ENCODE measurements at places on chromosomes 1 and 21. TPM values are rescaled to one million over a fixed set of nuclear protein-coding genes. Genes with fewer than 3 reads are reported as not detected.

DNA sequence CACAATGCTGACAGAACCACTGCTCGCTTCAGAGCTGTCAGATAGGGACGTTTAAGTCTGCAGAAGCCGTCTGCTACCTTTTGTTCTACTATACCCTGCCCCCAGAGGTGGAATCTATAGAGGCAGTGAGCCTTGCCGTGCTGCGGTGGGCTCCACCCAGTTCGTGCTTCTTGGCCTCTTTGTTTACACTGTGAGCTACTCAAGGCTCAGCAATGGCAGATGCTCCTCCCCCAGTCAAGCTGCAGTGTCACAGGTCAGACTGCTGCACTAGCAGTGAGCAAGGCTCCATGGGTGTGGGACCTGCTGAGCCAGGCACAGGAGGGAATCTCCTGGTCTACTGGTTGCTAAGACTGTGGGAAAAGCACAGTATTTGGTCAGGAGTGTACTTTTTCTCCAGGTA, 47.1 kb downstream of the LEPR start:
- DNase-seq = no peak

GRCh38 chr1:189513091-189513490, 964.6 kb downstream of the BRINP3 start:
- DNase-seq = no peak

GRCh38 chr1:162892906-162893611, 32.1 kb upstream of the CCDC190 start:
- DNase-seq = no peak

GRCh38 chr1:89331890-89332289, 32.0 kb upstream of the GBP6 start:
- DNase-seq = no peak

GRCh38 chr1:97277891-97278654, 556.5 kb downstream of the PTBP2 start:
- no peak for DNase-seq

- no peak for DNase-seq
These were observed 19.2 kb upstream of the BACH1 start for GRCh38 chr21:29279558-29279957.

DNA sequence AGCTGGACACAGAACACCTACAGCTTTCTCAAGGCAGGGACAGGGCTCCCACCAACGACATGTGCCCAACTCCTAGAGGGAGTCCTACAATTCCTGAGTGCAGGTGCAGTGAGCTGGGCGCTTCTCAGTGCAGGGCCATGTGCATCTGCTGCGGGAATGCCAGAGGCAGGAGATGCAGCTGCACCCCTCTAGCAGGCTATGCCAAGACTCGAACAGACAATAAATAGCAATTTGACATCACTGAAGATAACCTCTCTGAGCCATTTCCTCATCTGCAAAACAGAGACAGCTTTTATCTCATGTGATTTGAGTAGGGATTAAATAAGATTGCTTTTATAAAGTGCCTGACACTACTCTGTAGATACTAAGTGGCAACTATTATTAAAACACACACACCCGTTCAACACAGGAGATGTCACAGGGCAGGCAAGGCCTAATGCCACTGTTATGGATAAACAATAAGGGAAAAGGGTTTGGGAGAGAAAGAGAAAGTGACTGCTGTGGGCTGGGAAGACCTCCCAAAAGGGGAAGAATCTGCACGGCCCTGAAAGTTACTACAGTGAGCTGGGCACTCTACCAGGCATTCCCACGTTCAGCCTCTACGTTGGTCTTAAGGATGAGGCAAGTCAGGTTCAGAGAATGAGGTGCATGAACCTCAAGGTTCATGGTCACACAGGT, 5.7 kb downstream of the SLC9A1 start:
- no peak for DNase-seq

GRCh38 chr1:63951059-63951946, 177.5 kb downstream of the ROR1 start:
- no peak for DNase-seq

DNA sequence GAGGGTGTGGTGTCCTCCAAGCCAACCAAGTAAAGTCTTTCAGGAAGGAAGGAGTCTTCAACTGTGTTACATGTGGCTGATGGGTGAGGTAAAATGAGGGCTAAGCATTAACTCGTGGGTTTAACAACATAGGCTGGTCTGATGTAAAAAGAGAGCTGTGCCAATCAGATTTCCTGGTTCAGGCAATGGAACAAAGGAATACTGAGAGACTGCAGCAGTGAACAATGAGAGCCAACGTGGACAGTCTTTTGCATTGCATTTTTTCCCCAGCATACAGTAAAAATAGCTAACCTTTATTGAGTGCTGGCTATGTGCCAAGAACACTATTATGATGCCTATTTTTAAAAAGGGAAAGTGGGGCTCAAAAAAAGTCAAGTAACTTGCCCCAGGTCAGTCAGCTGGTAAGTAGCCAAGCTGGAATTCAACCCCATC, 31.1 kb downstream of the DLGAP3 start:
- no peak for DNase-seq

DNA sequence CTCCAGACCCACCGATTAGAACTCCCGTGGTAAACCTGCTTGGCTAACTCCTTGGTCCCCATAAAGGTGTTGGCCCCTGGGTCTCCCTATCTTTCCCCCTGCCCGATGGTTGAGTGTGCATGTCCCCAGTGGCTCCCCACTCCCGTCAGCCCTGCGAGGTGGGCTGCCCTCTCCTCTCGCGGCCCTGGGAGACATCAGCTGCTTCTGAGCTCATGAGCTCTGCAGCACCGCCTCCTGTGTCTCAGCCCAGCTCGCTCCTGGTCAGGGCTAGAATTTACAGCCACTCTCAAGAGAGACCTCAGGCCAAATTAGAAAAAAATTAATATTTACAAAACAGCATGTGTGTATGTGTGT, 15.9 kb upstream of the ZBTB21 start:
- DNase-seq = no peak

DNA sequence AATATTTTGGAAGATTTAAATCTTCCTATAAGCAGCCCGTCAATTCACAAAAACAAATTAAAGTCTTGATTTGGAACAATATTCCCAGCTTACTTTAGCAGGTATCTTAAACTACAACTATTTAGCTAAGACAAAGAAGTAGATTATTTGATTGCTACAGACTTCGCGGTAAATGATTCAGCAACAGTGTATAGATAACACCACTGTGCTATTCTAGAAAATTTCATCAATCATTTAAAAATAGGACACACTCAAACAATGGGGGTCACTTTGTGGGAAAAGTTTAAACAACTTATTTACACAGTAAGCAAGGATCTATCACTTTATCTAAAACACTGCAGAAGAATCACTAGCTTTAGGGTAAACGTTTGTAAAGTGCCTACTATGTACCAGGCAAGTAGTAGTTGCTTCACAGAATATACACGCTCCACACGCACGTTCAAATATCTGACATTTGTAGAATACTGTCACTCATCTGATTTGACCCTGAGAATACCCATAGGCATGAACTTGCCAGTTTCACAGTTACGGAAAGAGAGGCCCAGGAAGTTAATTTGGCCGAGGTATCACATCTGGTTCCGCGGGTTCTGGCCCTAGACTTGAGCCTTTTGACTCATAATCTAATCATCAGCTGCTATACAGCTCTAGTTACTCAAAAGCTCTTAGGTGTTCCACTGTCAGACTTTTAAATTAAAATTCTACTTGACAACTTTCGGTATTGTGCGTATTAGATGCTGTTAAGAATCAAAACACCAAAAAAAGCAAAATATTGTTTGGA, 876 bp downstream of the DENND2C start:
- DNase-seq = peak; percentile 3

DNA sequence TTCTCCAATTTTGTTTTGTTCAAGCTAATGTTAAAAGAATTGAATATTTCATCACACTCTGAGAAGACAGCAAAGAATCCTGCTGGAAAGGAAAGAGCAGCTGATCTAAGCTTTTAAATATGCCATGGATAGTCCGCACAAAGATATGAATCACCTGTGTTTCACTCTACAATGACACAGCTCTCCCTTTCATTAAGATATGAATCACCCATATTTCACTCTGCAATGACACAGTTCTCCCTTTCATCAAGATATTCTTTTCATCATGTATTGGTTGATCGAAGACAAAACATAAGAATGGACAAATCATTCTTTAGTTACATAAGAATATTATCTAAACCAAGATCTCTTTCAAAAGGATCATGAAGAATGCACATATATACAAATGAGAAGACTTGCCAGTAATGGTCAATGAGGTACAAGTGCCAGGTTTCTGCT, 367.3 kb downstream of the SMYD3 start:
- no peak for DNase-seq

GRCh38 chr1:89780721-89781120, 40.1 kb upstream of the LRRC8D start:
- no peak for DNase-seq

- no peak for DNase-seq
These were observed 39.9 kb downstream of the IL6R start for GRCh38 chr1:154445040-154445472.

DNA sequence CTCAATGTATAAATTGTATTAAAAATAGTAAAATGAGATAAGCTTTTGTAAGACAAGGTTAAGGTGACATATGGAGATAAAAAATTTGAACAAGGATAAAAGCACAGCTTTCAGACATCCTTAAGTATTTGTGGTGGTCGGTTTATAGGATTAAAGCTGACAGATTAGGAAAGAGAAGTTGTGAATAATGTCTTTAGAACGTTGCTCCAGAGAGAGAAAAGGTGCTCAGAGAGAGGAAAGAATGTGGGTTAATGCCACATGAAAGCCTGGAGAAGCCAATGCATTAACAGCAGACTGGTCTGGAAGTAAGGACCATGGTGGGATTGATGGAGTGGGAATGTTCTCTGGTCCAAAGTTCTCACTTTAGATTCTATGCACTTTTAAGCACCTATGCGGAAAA, 44.8 kb downstream of the ATP6V1G3 start:
- no peak for DNase-seq

DNA sequence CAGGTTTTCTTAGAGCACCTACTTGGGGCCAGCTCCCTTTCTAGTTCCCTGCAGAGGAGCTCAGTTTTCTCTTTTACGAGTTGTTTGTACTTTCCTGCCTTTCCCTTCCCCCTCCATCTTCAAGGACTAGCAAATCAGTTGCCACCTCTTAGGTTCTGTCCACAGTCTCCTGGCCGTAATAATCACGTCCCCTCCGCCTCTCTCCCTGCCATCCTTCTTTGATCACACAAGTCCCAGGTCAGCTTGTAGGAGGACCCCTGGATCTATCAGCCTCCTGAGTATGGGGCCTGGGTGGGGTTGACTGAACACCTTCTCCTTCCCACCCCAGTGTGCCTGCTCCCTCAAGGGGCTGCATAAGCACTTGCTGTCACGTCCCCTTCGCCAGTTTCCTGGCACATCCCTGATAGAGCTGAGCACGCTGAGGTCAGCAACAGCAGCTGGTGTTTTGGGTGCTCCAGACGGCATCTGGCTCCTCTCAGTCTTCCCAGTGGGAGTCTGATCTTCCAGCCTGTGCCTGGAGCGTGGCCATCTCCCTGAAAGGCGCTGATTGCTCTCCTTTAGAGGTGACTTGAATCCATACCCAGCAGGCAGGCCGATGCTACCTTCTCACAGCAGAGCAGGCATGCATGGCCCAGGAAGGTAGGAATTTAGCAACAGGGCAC, 216.1 kb upstream of the TMEM51 start:
- no peak for DNase-seq

DNA sequence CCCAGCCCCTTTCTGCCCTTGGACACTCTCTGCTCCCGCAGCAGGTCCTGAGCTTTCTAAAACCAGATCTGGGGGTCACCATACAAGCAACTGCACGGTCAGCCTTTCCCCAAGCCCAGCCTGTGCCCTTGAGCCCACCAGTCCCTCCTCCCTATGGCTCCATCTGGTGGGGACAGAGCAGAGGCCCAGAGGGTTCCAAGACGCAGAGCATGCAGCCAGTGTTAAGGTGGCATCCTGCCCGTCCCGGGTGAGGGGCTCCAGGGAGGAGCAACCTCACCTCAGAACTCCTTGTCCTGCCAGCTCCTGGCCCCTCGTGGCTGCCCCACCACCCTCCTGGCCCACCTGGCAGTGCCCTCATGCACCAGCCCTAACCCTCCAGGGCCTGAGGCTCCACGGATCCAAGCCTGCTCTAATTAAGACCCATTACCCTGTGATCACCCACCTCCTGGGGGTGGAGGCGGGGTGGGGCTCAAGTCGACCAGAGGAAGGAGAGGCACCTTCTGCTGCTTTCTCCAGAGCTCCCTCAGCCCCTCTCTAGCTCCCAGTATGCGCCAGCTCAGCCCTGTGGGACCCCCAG, 8.5 kb downstream of the CHD5 start:
- DNase-seq = no peak

GRCh38 chr1:91715416-91716000, 170.4 kb downstream of the TGFBR3 start:
- DNase-seq = no peak

DNA sequence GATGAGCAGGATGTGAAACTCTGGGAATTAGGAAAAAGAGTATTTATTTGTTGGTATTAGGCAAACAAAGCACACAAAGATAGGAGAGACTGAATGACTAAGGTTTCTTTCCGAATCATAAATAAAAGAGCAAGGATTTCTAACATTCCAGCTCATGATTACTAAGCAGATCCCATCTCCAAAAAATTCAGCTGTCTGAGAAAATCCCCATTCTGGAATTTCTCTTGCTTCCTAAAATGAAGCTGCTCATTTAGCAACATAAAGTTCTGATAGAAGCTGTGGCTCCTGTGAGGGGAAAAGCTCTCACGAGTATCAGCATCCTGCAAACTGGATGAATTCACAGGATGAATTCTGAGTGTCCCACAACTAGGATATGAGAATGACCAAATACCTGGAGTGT, 6.7 kb upstream of the SH2D5 start:
- DNase-seq = no peak

DNA sequence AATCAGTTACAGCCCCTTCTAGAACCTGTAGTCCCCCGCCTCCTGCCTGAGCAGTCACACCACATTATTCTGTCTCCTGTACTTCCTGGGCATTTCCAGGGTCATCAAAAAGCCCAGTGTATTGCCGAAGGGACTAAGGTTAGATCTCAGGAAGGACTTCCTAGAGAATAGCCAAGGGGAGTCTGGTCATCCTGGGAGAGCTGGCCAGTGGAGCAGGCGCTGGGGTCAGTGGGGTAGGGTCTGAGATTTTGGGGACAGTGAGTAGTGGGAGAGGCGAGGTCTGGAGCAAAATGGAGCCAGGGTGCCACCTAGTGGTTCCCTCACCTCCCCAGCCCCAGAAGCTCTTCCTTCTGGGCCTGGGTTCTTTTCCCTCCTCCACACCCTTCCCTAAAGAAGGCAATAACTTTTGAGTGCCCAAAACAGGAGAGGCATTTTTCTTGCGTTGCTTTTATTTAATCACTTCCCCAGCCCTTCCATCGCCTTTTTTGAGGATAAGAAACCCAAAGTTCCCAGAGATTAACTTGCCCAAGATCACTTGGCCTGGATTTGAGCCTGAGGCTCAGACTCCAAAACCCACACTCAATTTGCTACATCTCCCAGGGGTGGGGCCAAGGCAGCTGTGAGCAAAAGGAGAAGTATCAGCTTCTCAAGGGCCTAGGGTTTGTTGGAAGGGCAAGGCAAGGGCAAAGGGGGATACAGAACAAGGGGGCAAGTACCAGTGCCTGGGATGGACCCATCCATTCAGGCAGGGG, 7.3 kb upstream of the PMVK start:
- no peak for DNase-seq

The GBP4 gene
- 11.6 TPM for polyA plus RNA-seq

The TMEM269 gene
- polyA plus RNA-seq = 0.79 TPM

The GUCA2A gene
- not detected for polyA plus RNA-seq

The TMEM52 gene
- 0.86 TPM for polyA plus RNA-seq

The SERINC2 gene
- 38.6 TPM for polyA plus RNA-seq

The TUFT1 gene
- 11.7 TPM for polyA plus RNA-seq

The PLPPR5 gene
- polyA plus RNA-seq = 1.9 TPM

The AMY1A gene
- not detected for polyA plus RNA-seq

The ANXA9 gene
- polyA plus RNA-seq = 12.4 TPM

The NIBAN1 gene
- polyA plus RNA-seq = 3.1 TPM

Measured in right renal cortex interstitium (tissue), 3 donors.